ENCODE measurements at places on chromosomes 12 and 14.

DNA sequence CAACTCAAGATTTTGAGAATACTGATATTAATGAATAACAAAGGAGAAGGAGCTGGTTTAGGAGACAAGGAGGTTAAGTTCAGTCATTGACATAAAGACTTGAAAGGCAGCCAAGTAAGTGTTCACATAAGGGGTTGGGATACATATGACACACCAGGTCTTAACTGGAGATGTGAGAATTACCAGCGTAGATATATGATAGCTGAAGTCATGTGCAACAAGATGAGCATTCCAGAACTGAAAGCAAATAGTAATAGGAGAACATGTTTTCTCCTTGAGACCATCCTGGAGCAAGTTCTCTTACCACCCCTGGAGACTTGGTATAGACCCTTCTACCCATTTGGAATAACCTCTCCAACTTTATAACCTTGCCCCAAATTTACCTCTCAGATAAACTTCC lies 43.3 kb upstream of the NPFF start:
- no peak for DNase-seq
- no peaks in the 10 kb centered on the region for H3K27me3 ChIP-seq
- H3K36me3 ChIP-seq, result peaks cover 32% of the 10 kb centered on the region
- no peak overlapping the region for H3K27ac ChIP-seq

GRCh38 chr14:52706286-52706685 lies 714 bp upstream of the PSMC6 start:
- H3K36me3 ChIP-seq, result peaks cover 16% of the 10 kb centered on the region
- H3K4me1 ChIP-seq, result peaks cover 16% of the 10 kb centered on the region
- peak overlapping the region; percentile 94 for H3K4me3 ChIP-seq
- peak; percentile 32 for DNase-seq
- H3K27me3 ChIP-seq, result no peaks in the 10 kb centered on the region

- H3K4me1 ChIP-seq, result no peaks in the 10 kb centered on the region
- no peaks in the 10 kb centered on the region for H3K27me3 ChIP-seq
- no peak overlapping the region for H3K4me3 ChIP-seq
- H3K36me3 ChIP-seq, result no peaks in the 10 kb centered on the region
- H3K27ac ChIP-seq, result no peak overlapping the region
Measured at GRCh38 chr14:57355081-57355800, 35.1 kb upstream of the NAA30 start.

DNA sequence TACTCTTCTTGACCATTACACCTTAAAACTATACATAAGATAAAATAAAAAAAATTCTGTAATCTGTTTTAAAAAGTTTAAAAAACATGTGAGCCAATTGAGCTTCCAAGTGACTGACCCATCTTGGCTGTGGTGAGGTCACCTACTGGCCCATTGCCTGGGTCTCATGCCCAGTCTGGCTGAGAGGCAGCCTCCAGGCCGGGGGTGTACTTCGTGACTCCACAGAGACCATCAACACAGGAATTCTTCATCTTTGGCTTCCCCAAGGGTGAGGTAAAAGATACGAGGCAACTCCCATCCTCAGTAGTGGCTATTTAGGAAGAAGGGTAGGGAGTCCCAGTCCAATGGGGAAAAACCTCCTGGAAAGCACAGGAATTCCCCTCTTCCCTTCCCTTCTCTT lies 113.2 kb downstream of the APAF1 start:
- H3K27me3 ChIP-seq, result no peaks in the 10 kb centered on the region
- no peak for DNase-seq
- H3K36me3 ChIP-seq, result no peaks in the 10 kb centered on the region
- H3K27ac ChIP-seq, result no peak overlapping the region
- H3K4me1 ChIP-seq, result no peaks in the 10 kb centered on the region
- H3K4me3 ChIP-seq, result no peak overlapping the region

- no peaks in the 10 kb centered on the region for H3K4me1 ChIP-seq
- H3K27ac ChIP-seq, result no peak overlapping the region
- no peaks in the 10 kb centered on the region for H3K36me3 ChIP-seq
- no peaks in the 10 kb centered on the region for H3K27me3 ChIP-seq
- no peak overlapping the region for H3K4me3 ChIP-seq
- DNase-seq, result no peak
Measured at GRCh38 chr14:45298423-45299117, 45.6 kb upstream of the MIS18BP1 start.

DNA sequence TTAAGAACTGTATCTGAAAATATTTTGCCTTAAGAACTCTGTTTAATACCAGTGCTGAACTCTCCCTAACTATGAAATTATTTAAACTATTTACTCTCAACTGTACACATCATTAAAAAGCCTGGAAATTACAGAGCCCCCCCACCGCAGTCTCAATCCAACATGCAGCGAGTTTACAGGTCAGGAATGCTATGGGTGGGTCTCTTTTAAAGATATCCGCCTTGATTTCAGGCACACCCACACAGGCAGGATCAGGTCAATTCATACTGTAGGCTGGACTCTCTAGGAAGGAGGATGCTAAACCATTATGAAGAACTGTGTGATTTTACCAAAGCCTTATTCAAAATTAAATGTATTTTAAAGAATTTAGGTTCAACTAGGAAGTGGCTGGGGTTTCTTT lies 16.5 kb downstream of the SPTLC2 start:
- H3K27me3 ChIP-seq, result no peaks in the 10 kb centered on the region
- H3K4me1 ChIP-seq, result peaks cover 53% of the 10 kb centered on the region
- H3K27ac ChIP-seq, result no peak overlapping the region

DNA sequence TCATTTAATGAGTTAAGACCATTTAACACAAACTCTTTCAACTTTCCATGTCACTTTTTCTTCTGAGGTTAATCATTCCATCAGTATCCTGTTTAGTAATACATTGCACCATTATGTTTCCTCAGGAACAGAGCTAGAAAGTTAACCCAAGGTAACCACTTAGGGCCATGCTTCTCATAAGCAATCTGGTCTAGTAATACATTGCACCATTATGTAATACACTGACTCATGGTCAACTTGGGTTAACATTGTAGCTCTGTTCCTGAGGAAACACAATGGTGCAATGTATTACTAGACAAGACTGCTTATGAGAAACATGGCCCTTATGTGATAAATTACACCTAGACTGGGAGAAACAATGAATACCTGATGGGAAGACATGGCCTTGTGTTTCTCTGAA lies 21.7 kb downstream of the ERH start:
- no peak overlapping the region for H3K4me3 ChIP-seq
- no peak for DNase-seq
- H3K36me3 ChIP-seq, result peaks cover 2% of the 10 kb centered on the region

DNA sequence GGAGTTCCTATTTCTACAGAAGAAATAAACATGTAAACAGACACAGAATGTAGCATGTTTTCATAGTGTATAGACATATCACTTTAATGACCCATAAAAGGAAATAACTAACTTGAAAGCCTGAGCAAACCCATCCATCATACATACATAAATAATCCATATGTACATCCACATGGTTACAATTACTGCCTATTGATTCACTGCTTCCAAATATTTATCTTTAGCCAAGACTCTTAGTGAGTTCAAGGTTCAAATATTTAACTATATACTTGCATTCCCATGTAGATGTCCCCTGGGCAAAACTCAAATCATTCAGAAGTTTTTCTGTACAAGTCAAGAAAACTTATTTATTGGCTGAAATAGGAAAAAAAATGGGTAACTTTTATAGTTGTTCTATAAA lies 95.4 kb downstream of the CCER1 start:
- no peak overlapping the region for H3K27ac ChIP-seq
- no peaks in the 10 kb centered on the region for H3K4me1 ChIP-seq
- DNase-seq, result no peak
- H3K36me3 ChIP-seq, result no peaks in the 10 kb centered on the region
- H3K27me3 ChIP-seq, result no peaks in the 10 kb centered on the region

GRCh38 chr12:13945641-13946040 lies 35.8 kb downstream of the GRIN2B start:
- DNase-seq, result no peak
- no peak overlapping the region for H3K27ac ChIP-seq
- no peak overlapping the region for H3K4me3 ChIP-seq

GRCh38 chr14:102183886-102184285 lies 44.2 kb downstream of the WDR20 start:
- peaks cover 6% of the 10 kb centered on the region for H3K4me1 ChIP-seq
- H3K27me3 ChIP-seq, result no peaks in the 10 kb centered on the region
- no peaks in the 10 kb centered on the region for H3K36me3 ChIP-seq
- H3K4me3 ChIP-seq, result no peak overlapping the region
- H3K27ac ChIP-seq, result no peak overlapping the region

- no peaks in the 10 kb centered on the region for H3K36me3 ChIP-seq
- peak; percentile 79 for DNase-seq
- no peak overlapping the region for H3K4me3 ChIP-seq
- H3K4me1 ChIP-seq, result peaks cover 55% of the 10 kb centered on the region
Measured at GRCh38 chr12:120110550-120111501, 5.7 kb downstream of the RAB35 start.

- no peaks in the 10 kb centered on the region for H3K36me3 ChIP-seq
- no peak overlapping the region for H3K27ac ChIP-seq
- no peak for DNase-seq
Measured at GRCh38 chr12:59191372-59191771, 271.1 kb upstream of the LRIG3 start.

- no peak for DNase-seq
- no peaks in the 10 kb centered on the region for H3K27me3 ChIP-seq
- H3K4me3 ChIP-seq, result no peak overlapping the region
Measured at GRCh38 chr12:127223011-127223410, 1044.0 kb upstream of the TMEM132C start.

DNA sequence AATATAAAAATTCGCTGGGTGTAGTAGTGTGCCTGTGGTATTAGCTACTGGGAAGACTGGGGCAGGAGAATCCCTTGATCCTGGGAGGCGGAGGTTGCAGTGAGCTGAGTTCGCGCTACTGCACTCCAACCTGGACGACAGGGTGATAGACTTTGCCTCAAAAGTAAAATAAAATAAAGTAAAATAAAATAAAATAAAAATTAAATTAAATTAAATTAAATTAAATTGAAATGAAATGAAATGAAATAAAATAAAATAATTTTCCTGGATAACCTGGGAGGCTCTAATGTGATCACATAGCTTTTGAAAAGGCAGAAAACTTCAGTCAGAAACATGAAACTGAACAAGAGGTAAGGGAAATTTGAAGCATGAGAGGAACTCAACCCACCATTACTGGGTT lies 818.4 kb upstream of the ATXN7L3B start:
- H3K4me3 ChIP-seq, result no peak overlapping the region
- no peaks in the 10 kb centered on the region for H3K27me3 ChIP-seq

DNA sequence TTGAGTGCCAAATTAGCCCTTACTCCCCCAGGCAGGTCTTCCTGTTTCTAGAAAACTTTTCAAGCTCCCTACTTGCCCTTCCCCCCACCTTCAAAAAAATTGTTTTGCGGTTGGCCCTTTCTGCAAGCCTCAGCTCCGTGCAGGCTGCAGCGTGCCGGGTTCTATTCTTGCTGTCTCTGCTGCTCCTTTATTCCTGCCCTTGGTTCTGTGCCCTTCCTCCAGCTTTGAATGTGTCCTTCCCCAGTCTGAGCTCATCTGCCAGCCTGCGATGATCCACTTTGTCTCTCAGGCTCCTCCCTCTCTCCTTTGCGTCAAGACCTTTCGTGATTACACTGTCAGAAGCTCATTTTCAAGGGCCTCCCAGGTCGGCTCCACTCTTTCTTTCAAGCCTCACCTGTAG lies 98.6 kb downstream of the IRF2BPL start:
- H3K27me3 ChIP-seq, result peaks cover 3% of the 10 kb centered on the region
- H3K4me1 ChIP-seq, result peaks cover 32% of the 10 kb centered on the region
- H3K4me3 ChIP-seq, result no peak overlapping the region
- H3K36me3 ChIP-seq, result no peaks in the 10 kb centered on the region

DNA sequence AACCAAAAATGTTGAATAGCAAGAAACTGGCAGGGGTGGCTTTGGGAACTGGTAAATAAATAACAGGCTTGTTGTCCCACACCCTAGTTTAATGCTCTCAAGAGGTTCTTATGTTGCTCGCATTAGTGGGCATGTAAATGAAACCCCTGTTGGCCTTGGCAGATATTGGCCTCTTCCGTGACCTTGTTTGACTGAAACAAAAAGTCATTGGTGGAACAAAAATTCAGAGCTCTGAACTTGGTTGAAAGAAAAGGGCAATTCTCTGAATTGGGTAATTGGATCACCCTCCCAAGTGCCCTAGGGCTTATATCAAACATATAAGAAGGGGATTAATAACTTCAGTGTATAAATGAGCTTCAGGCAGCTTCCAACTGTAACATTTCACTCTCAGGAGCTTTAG lies 426.2 kb downstream of the ZFP36L1 start:
- no peaks in the 10 kb centered on the region for H3K27me3 ChIP-seq
- no peaks in the 10 kb centered on the region for H3K36me3 ChIP-seq
- H3K4me3 ChIP-seq, result no peak overlapping the region
- H3K4me1 ChIP-seq, result peaks cover 93% of the 10 kb centered on the region
- no peak for DNase-seq

DNA sequence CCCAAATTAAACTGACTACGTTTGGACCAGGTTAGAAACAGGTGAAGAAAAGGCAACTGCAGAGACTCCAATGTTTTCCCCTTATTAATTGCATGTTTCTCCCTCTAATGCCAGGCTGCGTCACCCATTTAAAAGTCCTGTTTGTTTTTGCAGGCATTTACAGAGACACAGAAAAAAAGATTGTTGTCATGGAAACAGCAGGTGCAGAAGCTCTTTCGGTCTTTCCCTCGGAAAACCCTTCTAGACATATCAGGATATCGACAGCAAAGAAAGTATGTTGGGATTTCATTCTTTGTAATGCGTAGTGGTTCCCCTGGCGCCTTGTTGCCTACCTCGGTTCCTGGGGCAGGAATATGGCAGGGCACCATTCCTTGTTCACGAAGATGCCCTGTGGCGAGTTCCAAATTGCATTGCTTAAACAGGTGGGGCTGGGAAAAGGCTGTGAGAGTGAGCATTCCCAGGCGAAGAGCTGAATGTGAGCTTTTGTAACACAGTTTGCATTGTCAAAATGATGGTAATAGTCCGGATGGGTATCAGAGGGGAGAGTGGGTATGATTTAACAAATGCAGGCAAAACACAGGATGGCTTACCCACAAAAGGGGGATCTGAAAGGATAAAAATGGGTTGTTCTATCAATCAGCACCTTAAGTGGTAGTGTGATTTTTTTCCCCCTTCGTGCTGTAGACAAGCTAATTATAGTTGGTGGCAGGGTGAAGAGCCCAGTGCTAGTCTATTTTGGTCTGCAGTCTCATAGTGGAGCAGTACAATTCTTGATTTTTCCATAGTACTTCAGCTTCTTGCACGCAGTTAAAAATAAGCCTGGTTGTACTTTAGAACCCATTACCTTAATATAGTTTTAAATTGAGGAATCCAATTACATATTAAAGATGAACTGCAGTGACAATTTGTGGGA lies 132.4 kb downstream of the GCH1 start:
- peaks cover 5% of the 10 kb centered on the region for H3K36me3 ChIP-seq
- no peak overlapping the region for H3K27ac ChIP-seq
- H3K4me3 ChIP-seq, result no peak overlapping the region
- DNase-seq, result no peak
- no peaks in the 10 kb centered on the region for H3K27me3 ChIP-seq
- peaks cover 17% of the 10 kb centered on the region for H3K4me1 ChIP-seq

DNA sequence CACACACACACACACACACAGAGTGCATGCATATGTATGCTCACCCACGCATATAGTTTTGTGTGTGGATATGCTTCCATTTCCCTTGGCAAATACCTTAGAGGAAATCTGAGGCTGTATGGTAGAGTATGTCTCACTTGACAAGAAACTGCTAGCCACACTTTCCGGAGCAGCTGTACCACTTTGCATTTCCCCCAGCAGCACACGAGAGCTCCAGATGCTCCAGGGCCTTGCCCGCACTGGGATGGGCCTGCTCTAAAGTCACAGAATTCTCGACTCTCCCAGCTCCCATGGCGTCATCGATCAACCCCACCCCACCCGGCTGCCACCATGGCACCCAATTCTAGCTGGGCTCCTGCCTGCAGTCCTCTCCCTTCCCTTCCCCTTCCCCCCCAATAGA lies 21.9 kb downstream of the CLMN start:
- DNase-seq, result no peak
- H3K4me3 ChIP-seq, result no peak overlapping the region
- peaks cover 32% of the 10 kb centered on the region for H3K4me1 ChIP-seq
- H3K27me3 ChIP-seq, result no peaks in the 10 kb centered on the region
- no peaks in the 10 kb centered on the region for H3K36me3 ChIP-seq
- H3K27ac ChIP-seq, result no peak overlapping the region
